ENCODE measurements at places on chromosomes 7 and 10.

DNA sequence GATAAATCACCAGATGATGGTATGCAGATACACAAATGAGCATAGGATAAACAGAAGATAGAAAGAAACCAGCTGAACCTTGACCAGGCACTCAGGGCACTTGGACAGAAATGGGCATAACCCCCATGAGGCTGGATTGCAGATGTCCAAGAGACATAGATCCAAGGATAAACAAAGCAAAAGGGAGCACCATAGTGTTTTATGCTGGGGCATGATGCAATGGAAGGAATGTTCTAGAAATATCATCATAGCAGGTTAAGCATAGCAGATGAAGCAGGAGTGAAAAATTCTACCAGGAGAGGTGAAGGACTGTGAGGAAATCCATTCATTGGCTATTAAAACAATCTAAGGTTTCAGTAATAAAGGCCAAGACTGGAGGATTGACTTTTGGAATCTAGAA, 70.5 kb upstream of the TES start:
- no peak for DNase-seq

- DNase-seq = no peak
These were observed 260.7 kb downstream of the BICC1 start for GRCh38 chr10:58773341-58773740.

DNA sequence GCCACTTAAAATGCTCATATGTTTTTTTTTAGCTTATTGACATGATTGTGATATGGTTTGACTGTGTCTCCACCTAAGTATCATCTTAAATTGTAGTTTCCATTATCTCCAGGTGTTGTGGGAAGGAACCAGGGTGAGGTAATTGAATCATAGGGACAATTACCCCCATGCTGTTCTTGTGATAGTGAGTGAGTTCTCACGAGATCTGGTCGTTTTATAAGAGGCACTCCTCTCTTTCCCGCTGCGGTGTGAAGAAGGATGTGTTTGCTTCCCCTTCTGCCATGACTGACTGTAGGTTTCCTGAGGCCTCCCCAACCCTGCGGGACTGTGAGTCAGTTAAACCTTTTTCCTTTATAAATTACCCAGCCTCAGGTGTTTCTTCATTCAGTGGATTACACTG, 80.5 kb upstream of the ETV1 start:
- DNase-seq = no peak

DNA sequence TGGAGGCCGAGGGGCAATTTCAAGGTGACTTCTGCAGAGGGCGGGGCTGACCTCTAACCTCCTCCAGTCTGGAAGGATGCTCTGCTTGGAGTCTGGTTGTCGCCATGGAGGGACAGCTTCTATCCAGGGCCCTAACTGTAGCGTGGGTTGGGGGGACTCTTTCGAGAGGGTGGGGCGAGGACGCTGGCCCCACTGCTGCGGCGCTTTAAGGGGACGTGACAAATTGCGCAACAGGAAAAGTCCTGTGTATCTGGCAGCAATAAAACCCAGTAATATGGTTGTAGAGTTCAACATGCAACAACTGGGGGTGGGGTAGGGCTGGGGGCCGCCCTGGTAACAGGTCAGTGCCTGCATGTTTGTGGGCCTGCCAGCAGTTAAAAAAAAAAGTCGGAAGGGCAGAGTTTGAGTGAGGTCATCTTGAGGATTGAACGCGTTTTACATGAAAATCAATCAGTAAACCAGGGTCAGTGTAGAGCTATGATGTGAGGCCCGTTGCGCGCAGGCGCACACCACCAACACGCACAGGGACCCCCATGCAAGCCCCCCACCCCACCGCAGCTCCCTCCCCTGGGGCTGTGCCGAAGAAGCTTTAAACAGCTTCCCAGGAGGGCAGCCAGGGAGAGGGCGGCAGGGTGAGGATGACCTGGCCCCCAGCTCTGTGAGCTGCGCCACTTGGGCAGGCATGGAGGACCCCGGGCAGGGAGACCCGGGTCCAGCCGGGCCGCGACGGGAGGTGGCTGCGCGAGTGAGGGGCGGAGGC, 4.3 kb downstream of the SHH start:
- DNase-seq = no peak

DNA sequence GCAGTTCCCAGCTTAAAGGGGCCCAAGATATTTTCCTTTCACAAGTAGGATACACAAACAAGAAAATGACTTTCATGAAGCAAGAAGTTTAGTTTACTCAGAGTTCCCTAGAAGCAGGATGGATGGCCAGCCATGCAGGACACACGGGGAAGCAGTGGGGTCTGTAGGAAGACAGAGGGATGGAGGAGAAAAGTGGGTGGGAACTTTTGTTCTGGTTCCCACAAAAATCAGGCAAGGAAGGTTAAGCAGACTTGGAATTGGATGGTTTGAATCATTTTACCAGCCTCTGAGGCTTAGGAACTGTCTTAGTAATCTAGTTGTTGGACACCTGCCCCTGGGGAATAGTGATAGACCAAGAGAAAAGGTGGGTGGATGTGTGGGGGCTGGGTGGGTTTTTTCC, 263.3 kb upstream of the VSTM2A start:
- DNase-seq = no peak

- no peak for DNase-seq
These were observed 87.0 kb downstream of the ANKIB1 start for GRCh38 chr7:92332782-92333181.

DNA sequence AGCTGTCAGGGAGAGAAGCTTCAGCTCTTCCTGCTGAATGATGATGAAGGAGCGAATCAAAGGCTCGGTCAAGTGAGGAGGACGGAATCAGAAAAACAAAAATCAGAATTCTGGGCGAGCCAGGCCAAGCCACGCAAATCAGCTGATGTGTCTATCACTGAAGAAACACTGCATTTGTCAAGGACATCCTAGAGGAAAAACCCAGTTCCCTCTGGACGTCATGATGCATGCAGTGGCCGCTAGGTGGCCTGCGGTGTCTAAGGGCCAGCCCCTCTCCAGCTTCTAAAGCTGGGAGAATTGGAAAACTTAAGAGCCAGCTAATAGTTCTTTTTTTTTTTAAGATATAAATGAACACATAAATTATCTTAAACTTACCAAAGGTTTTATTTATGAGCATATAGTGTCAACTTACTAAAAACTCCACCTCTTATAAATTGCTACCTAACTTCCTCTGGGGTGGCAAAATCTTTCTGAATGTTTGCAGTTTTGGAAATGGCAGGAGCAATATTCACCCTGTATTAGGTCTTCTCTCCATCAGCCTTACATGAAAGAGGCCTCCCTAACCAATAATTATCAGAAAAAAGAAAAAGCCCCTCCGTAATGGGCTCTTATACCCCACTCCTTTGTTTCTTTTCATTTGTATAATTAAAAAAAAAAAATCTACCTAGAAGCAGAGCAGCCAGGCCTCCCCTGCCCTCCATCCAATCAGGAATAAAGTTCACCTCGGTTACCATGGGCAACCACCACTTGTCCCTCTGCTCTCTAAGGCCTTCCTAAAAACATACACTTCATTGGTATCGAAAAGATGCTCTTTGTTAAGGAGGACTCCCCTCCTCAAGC, 186.8 kb downstream of the USP6NL start:
- DNase-seq = no peak

GRCh38 chr10:109838592-109839244, 84.6 kb downstream of the XPNPEP1 start:
- DNase-seq = no peak

- no peak for DNase-seq
These were observed 57.1 kb upstream of the ANKRD1 start for GRCh38 chr10:90977855-90978486.

DNA sequence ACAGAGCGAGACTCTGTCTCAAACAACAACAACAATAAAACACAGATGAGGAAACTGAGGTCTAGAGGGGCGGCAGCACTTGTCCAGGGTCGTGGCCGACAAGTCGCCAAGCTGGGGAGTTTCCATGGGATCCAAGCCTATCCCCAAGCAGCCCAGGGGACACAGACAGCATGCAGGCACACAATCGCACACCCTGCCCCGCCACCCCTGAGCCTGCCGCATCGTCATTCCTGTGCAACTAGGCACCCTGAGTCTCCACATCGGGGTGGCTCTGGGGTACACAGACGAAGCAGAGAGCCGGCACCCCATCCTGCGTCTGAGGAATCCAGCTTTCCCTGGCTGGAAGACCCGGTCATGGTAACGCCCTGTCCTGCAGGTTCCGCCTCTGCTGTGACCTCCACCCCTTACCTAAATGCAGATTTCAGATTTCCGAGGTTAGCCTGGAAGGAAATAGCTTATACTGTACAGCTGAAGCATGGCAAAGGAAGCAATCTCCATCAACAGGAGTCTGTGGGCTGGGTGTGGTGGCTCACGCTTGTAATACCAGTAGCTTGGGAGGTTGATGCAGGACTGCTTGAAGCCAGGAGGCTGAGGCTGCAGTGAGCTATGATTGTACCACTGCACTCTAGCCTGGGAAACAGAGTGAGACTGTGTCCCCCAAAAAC, 136.1 kb upstream of the TNRC18 start:
- no peak for DNase-seq

GRCh38 chr7:68679459-68680234, 918.6 kb upstream of the AUTS2 start:
- no peak for DNase-seq

DNA sequence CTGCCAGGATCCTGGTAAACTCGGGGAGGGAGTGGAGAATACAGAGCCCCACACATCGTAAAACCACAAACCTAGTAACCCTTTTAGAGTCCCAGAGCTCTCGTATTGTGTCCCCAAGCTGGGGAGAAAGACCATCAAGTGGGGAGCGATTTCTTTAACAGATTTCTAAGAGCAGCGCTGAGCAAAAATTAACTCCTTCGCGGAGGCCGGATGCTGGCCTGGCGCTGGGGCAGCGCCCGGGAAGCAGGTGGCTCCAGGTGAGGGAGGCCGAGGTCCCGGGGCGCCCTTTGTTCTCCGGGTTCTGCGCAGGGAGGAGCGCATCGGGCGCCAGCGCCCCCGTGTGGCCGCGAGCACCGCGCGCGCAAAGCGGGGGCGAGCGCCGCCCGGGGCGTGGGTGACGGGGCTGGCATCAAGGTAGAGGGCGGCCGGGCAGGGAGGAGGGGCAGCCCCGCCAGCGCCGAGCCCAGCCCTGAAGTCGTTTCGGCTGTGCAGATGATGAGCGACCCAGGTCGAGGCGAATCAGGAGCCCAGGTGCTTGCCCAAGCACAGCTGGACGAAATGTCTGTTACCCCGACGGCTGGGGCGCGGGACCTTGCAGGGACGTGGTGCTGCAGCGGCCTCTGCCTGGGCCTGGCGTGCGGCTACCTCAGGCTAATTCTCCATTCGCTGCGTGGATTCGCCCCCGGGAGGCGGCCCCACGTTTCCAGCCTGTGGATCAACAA, 10.4 kb upstream of the FGFR2 start:
- DNase-seq = no peak

DNA sequence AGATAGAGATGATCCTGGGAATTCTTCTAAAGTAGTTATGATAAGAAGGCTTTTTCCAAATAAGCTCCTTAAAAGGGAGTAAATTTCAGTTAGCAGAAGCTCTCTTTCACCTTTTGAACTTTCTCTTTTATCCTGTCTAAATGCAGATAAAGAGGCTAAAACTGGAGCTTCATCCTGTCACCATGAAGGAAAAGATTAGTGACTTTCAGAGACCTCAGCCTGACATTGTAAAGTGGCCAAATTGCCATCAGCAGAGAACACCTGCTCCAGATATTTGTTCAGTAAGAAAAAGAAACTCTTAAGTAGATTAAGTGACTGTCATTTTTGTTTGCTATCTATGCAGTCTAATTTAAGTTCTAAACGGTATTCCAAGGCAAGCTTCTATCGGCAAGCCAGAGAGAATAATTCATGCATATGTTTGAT, 18.3 kb downstream of the VWDE start:
- no peak for DNase-seq

DNA sequence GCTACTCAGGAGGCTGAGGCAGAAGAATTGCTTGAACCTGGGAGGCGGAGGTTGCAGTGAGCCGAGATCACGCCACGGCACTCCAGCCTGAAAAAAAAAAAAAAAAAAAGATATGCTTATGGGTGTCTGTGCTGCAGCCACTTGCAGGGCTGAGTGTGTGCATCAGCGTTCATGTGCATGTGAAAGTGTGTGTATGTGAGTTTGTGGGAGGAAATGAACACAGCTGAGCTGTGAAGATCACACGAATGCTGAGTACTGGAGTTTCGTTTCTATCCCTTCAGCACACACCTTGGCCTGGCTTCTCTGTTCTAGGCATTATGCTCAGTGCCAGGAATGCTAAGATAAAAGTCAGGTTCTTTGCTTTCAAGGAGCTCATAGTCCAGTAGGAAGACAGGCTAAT, 12.0 kb upstream of the SVOPL start:
- no peak for DNase-seq

DNA sequence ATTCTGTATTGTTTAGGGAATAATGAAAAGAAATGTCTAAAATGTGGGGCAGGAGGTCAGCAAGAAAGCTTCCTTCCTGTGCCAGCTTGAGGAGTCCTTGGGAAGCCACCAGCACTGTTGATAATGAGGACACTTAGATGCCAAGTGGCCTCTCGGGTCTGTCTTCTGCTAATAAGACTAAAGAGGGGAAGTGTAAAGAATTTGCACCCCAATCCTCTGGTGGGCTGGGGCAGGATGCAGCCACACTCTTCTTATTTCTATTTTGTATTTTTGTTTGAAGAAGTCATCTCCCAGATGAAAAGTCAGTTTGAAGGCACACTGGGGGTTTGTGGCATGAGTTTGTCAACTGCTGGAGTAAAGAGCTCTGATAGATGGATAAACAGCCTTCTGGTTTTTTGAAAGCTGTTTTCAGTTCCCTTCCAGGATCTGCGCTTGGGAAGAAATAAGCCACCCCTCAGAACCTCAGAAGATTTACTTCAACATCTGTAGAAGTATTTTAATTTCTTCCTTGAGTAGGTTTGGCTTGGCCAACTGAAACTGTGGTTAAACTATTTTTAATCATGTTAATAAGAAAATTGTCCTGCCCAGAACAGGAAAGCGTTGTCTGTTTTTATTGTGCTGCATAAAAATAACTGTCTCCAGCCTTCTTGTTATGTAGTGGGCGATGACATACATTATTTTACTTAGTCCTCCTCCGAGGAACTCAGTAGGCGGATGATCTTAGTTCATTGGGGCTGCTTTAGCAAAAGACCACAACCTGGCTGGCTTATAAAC, 128.8 kb upstream of the GPR26 start:
- no peak for DNase-seq

DNA sequence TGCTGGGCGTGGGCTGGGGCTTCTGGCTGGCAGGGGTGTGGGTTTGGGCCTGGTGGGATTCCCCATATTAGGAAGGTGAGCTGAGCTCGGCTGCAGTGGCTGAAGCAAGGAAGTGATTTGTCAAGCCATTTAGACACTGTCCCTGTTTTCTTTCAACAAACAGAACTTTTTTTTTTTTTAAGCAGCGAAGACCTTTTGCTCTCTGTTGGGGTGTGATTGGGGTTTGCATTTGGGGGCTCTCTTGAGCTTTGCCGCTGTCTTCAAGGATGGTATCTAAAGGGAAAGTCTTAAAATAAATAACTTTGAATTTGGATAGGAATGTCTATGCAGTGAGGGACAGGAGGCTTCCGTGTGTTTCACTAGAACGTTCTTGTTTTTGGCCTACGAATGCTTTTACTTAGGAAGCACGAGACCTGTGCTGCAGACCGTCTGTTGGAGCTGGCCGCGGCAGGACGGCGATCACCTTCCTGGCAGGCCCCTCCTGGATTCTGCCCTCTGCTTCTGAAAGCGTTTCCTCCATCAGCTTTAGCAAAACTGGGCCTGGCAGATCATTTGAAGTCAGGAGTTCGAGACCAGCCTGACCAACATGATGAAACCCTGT, 43.9 kb downstream of the FOXK1 start:
- no peak for DNase-seq

Measured in stimulated activated CD8-positive, alpha-beta memory T cell treated with anti-CD3 and anti-CD28 coated beads, Interleukin-4, amount 100 ng/mL, for 1 hour (primary cell).